SK-N-SH (cell line): ENCODE measurements at places on chromosomes 3 and 15.

DNA sequence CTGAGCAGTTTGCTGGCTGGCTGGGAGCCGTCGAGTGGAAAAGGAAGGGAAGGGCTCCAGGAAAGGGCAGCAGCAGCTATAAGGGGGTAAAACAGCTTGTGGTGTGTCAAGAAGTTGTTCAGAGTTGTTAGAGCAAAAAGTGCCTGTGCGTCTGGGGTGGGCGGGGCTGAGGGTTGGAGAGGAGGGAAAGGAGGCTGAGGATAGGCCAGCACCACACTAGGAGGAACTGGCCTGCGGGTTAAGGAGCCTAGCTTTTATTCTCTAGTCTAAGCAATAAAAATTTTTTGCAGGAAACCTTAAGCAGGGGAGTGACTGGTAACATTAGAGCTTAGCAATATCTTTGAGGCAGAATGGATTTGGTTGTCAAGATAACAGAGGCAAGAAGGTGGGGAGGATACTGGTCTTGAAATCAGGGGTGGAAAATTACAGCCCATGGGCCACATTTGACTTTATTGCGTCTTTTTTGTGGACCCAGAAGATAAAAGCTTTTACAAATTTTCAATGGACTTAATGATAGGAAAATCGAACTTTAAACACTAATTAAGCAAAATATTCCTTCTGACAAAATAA, 134.5 kb upstream of the AADACL2 start:
- DNase-seq = no peak

DNA sequence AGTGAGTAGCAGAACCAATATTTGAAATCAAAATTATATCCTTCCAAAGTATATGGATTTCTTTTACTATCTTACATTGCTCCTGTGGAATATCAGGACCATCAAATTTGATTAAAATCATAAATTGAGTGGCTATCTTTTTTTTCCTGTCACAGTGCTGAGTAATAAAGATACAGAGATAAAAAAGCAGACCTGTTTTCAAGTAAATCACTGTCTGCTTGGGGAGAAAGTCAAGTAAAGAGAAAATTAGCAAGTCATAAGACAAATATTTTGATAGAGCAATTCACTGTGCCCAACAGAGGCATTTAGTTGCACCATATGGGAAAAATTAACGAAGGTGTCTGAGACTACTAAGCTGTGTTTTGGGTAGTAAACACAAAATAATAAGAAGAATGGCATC, 933.7 kb downstream of the NTRK3 start:
- no peak for DNase-seq

- no peak for DNase-seq
Measured at GRCh38 chr3:20478436-20478835, 292.4 kb upstream of the SGO1 start.

- DNase-seq = no peak
Measured at GRCh38 chr3:187949093-187949820, 204.0 kb upstream of the BCL6 start.

DNA sequence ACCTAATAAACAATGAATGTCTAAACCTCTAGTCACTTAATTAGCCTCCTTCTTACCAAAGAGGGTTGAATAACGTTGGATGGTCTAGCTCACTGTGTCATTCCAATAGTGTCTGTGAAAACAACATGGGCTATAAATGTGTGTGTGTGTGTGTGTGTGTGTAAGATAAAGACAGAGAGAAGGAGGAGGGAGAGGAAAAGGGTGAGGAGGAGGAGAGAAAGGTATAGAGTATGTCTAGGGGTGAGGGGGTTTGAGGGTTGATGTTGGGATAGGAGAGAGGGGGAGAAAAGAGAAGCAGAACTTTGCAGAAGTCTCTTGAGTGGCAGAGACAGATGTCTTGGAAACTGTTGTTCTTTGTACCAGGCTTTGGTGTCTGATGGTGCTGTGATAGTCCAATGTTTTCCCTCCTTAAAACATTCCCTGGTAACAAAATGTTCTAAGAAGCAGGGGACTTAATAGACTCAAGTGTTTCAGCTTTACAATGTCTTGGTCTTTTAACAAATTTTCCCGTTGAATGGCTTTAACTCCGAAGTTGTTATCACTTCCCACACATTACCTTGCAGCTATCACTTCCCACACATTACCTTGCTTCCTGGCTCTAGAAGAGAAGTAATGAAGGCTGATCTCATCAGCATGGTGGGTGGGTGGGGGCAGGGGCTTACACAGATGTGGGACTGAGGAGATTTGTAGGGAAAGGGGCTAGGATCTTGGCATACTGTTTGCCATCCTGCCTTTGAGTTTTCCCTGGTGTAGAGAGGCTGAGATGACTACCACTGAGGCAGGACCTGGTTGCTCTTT, 57.8 kb upstream of the ETV5 start:
- no peak for DNase-seq

- no peak for DNase-seq
Measured at GRCh38 chr3:12999147-13000140, 73.8 kb downstream of the IQSEC1 start.

DNA sequence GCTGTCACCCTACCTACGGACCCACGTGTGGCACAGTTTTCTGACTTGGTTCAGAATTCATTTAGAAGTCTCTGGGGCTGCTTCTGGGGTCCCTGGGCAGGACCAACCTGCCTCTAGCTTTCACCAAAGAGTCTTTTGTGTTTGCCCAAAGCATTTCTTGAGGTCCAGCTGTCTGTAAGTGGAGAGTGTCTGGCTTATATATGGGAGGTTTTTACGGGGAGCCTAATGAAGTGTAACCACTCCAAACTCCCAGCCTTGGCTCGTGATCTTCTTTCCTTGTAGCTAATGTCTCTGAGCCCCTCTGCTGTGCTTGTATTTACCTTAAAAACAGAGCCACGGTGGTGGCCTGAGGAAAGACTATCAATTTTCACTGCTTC, 109.0 kb upstream of the CTDSPL start:
- no peak for DNase-seq

- no peak for DNase-seq
Measured at GRCh38 chr3:19668163-19668562, 265.9 kb downstream of the EFHB start.
